ENCODE measurements at places on chromosomes 11 and 22.

- no peak for DNase-seq
Measured at GRCh38 chr11:91703042-91703441, 521.6 kb upstream of the FAT3 start.

GRCh38 chr11:6350043-6350442 is 29.7 kb upstream of the CAVIN3 start:
- no peak for DNase-seq

- DNase-seq, result no peak
Measured at GRCh38 chr11:64809781-64810241, 540 bp downstream of the MEN1 start.

DNA sequence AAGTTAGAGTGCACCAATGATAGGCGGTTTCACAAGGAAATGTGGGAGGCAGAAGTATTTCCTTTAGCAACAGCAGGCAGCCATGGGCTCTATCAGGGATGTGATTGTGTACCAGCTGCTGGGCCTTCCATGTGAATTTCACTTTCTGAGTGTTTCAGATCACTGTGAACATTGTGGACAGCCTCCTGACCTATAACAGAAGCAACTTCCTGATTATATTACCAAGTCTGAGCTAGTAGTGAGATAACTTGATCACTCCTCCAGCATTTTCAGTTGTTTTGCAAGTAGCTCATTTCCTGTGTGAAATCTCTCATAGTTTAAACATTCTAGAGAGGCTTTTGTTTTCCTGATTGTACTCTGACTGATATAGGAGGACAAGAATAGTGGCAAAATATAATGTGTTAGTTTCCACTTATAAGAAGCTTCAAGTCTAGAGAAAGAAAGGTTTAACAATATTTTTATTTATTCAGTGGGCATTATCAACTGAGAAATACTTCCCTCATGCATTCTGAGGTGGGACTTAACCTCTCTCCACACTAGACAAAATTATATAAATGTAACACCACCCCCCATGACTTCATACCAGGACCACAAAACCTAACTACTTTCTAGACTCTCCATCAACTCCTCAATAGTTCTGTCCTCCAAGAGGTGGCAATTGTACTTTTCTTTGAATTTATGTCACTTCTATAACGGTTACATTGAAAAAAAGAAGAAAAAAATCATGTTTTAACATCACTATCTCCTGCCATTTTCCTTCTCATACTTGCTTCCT is 184.2 kb upstream of the LUZP2 start:
- no peak for DNase-seq

GRCh38 chr11:67261640-67261945 is 4.7 kb upstream of the GRK2 start:
- no peak for DNase-seq

DNA sequence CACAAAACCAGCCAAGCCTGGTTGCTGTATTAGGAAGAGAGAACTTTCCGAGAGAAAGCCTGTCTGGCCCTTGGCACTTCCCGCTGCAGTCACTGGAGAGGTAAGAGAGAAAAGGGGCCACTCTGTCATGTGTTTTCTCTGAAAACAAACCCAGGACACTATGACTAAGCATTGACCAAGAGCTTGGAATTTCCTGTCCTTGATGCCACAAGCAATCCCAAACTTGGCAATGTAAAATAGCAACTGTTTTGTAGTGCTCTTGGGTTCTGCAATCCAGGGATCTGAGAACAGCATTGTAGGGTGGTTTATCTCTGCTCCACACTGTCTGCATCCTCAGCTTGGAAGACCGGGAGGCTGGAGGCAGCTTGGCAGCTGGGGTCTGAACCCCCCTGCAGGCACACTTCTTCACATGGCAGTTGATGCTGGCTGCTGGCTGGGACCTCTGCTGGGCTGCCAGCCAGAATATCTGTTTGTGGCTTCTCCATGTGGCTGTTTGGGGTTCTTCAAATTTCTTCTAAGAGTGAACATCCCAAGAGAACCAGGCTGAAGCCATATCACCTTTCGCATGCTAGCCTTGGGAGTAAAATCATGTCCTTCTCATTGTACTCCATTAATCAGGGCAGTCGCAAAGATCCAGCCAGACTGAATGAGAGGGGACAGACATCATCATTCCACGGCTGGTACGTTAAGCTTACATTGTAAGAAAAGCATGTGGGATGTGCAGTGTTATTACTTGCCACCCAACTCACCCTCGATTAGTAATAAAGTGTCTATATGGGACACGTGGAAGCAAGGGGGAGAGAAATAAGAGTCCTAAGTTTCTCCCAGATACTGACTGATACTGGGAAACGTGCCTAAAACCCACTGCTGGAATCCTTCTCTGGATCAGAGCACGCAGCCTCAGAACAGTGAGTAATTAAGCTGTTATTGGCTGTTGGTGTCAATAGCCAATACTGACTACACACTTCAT is 537.4 kb upstream of the B3GAT1 start:
- no peak for DNase-seq

DNA sequence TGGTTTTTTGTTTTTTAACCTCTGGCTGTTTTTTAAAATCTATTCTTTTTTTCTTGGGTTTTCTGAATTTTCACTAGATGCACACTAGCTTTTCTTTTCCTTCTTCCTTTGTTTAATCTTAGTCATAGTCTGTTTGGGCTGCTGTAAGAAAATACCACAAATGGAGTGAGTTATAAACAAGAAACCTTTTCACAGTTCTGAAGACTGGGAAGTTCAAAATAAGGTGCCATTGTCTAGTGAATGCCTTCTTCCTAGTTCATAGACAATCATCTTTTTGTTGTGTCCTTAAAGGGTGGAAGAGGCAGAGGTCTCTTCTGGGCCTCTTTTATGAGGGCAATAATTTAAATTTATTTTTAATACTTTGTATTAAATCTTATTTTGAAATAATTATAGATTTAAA is 532.9 kb upstream of the ANO5 start:
- DNase-seq, result no peak

GRCh38 chr11:12410006-12410728 is 32.8 kb downstream of the PARVA start:
- DNase-seq, result no peak
